ENCODE measurements at places on chromosomes 12 and 14.

- DNase-seq, result no peak
Measured at GRCh38 chr12:132711080-132711843, 620 bp downstream of the PGAM5 start.

DNA sequence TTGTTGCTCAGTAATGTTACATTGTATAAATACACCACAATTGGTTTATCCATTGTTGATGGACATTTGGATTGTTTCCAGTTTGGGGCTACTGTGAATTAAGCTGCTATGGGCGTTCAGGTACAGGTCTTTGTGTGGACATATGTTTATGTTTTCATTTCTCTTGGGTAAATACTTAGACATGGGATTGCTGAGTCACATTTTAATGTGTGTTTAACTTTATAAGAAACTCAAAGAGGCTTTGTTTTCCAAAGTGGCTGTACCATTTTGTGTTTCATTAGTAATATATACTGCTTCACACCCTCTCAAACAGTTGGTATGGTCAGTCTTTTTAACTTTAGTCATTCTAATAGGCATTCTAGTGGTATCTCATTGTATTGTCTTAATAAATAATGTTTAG lies 225.0 kb downstream of the SPTSSA start:
- no peak for DNase-seq

- DNase-seq, result no peak
Measured at GRCh38 chr14:100034468-100034867, 30.8 kb upstream of the EVL start.

DNA sequence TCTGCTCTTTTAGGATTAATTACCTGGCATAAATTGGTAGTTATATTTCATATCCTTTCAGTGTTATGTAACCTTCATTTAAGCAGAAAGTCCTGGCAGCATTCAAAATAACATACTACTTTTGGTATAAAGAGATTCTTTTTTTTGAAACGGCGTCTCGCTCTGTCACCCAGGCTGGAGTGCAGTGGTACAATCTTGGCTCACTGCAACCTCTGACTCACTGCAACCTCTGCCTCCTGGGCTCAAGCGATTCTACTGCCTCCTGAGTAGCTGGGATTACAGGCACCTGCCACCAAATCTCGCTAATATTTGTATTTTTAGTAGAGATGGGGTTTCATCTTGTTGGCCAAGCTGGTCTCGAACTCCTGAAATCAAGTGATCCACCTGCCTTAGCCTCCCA lies 9.2 kb downstream of the KTN1 start:
- no peak for DNase-seq

GRCh38 chr12:32264961-32265360 lies 134.4 kb upstream of the FGD4 start:
- DNase-seq, result no peak

DNA sequence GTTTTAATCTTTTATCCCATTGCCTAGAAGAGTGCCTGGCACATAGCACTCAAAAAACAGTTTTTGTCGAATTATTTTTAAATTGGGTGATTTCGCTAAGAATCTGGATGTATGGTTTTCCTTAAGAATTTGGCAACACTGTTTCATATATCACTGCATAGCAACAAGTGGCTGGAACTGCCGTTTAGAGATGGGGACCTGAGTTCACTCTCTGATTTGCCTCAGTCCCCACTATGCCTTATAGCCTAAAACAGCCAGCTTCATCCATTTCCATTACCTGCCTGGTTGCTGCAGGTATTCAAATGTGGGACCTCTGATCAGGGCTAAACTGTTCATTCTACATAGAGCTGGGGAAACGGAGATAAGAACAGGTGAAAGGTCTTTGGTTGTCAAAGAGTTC lies 1.8 kb downstream of the HEBP1 start:
- DNase-seq, result no peak

DNA sequence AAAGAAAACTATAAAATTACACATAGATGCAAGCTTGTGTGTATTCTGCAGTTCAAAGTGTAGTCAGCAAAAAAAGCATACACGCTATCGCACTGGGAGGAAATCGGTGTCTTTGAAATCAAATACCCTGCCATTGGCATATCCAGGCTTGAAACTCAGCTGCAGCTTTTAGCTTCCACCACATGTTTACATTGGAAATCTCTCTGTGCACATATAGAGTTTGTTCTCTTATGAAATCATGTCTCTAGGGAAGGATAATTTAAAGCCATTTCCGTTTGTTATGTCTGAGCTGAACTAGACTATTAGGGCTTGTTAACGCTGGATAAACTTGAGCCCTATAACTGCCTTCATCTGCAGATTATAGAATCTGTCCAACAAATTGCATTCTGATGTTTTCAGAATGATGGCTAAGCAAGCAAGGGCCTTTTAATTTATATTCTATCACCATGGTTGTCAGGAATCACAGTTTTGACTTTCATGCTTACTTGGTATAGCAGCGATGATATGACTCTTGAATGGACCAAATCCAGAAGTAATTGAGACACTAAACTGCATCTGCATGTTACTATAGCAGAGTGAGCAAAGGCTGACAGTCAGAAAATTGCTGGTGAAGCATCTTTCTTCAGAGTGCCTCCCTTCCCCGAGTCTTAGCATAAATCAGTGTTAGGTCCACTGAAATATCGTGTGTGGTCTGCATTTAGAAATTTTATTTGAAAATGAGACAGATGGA lies 442.8 kb downstream of the ZFP36L1 start:
- DNase-seq, result no peak

DNA sequence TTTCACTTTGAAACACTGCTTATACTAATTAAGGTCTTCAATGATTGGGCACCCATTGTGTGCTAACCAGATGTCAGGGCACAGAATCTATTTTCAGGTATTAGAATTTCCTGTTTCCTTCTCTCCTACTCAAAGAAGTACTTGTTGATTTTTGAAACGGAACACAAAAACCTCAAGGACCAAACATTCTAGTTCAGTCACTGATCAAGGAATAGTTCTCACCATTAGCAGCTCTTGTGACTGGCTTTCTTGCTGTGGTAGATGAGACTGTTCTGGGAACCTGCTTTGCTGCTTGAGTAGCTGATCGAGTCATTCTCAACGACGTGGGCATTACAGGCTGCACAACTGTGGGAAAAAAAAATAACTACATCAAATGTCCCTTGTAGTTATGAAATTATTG lies 11.0 kb downstream of the DLGAP5 start:
- DNase-seq, result no peak

- DNase-seq, result no peak
Measured at GRCh38 chr12:2768224-2768961, 26.4 kb upstream of the FKBP4 start.

DNA sequence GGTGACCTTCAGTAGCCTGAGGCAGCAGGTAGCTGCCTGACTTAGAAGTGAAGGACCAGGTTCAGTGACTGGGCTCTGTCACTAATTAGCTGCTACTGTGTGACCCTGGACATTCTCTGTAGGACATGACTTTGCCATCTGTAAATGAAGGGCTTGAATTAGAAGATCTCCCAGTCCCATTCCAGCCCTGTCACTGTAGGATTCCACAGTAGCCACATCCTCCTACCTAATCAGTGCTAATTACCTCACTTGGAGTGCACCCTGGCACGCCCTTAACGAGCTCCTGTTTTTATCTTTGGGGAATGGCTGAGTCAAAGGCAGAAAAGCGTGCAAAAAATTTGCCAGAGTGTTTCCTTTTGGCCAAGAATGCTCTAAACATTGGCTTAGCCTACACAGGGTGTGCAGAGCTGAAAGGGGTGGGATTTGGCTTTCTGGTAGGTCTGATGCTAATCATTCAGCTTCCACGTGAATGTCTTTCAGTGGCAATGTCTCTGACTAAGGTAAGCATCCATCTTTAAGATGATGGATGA lies 6.8 kb downstream of the NTF3 start:
- no peak for DNase-seq

DNA sequence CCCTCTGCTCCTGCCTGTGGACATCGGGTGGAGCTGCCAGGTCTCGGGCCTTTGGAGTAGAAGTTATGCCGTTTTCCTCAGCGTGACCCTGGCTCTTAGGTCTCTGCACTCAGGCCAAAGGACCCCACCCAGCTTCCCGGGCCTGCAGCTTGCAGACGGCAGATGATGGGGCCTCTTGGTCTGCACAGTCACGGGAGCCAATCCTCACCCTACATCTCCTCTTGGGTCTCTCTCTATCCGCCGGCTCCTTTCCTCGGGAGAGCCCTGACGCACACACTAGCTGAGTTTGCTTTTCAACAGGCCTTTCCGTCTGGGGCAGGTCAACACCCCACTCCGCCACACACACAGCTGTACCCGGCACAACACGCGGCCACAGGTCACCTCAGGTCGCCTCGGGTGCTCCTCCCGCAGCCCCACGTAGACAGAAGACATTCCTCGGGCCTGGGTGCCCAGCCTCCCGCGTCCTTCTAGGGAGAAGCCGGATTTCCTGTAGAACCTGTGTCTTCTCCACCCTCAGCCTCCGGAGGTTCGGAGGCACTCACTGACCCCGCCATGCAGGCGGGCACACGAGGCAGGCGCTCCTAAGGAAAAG lies 9.9 kb downstream of the GALNT9 start:
- no peak for DNase-seq

DNA sequence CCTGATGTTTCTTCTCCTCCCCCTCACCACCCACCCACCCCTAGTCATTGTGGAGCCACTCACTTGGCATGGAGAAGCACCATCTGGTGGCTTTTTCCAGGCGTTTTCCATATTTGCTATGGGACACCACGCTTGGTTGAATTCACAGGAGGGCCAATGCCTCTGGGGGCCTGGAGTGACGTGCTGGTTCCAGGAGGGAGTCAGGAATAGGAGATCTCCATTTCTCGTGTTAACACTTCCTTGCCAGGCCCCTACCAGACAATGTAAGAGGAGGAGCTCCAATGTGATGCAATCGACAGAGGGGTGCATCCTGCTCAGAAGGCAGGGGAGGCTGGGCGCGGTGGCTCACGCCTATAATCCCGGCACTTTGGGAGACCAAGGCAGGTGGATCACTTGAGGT lies 21.6 kb upstream of the TESC start:
- no peak for DNase-seq

- peak; percentile 56 for DNase-seq
Measured at GRCh38 chr14:22872033-22872832, 693 bp downstream of the LRP10 start.

DNA sequence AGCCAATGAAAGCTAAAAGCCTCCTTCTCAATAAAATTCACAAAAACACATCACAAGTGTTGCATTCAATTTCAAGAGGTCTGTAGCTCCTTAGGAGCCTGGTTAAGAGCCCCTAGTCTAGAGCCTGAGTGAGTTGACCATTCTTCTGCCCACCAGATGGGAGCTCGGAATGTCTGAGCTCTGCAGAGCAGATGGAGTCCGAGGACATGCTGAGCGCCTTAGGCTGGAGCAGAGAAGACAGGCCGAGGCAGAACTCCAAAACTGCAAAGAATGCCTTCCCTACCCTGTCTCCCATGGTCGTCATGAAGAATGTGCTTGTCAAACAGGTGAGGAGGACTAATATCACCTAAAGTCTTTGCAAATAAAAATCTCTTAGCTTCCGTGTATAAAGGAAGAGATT lies 11.6 kb downstream of the CIPC start:
- DNase-seq, result no peak

GRCh38 chr12:66733839-66734238 lies 55.0 kb upstream of the GRIP1 start:
- no peak for DNase-seq
